ENCODE measurements at places on chromosomes 6 and 20.

DNA sequence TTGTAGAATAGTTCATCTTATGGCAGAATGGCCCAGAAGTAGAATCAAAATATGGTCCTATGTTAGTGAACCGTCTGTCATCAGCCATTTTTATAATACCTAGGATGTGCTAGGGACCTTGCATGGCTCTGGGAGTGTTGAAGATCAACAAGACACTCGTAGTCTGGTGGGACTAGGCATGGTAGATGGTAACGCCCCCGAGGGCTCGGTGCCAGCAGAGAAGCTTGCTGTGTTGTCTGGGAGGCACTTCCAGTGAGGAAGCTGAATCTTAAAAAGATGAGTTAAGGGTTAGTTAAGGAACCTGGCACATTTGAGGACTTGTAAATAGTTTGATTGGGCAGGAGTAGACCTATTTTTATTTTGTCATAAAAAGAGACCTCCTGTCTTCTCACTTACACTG, 82.4 kb downstream of the MAP3K4 start:
- DNase-seq, result no peak

GRCh38 chr20:44769481-44769863, 23.8 kb downstream of the KCNK15 start:
- no peak for DNase-seq

- DNase-seq, result no peak
These were observed 96.4 kb downstream of the CFAP61 start for GRCh38 chr20:20148779-20149178.

DNA sequence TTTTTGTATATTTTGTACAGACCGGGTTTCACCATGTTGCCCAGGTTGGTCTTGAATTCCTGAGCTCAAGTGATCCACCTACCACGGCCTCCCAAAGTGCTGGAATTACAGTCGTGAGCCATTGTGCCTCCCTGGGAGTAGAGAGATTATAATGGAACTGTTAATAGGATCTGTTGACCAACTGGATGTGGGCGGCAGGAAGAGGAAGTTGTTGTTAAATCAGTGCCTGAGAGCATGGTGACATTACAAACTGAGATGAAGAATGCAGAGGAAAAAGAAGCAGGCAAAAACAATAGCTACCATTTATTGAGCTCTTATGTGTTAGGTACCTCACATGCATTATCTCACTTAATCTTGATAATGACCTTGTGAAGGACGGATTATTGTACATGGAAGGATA, 9.2 kb upstream of the L3MBTL3 start:
- DNase-seq, result no peak

DNA sequence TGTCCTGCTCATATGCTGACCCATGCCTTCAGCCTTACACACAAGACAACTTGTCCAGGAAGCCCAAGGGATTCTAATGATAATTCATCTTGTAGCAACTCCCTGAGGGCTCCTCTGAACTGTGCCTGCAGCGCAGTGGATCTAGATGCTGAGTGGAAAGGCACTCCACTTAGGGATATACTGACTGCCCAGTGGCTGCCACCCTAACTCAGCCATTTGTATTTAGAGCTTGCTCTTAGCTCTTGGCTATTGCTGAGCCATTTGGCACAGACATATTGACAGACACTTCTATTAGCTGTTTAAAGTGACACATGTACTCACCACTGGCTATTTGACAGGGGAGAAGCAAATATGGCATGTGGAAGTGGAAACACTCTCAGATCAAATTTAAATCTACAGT, 278.3 kb upstream of the SGK1 start:
- DNase-seq, result no peak

- DNase-seq, result no peak
These were observed 480.0 kb upstream of the JAG1 start for GRCh38 chr20:11153819-11154218.

DNA sequence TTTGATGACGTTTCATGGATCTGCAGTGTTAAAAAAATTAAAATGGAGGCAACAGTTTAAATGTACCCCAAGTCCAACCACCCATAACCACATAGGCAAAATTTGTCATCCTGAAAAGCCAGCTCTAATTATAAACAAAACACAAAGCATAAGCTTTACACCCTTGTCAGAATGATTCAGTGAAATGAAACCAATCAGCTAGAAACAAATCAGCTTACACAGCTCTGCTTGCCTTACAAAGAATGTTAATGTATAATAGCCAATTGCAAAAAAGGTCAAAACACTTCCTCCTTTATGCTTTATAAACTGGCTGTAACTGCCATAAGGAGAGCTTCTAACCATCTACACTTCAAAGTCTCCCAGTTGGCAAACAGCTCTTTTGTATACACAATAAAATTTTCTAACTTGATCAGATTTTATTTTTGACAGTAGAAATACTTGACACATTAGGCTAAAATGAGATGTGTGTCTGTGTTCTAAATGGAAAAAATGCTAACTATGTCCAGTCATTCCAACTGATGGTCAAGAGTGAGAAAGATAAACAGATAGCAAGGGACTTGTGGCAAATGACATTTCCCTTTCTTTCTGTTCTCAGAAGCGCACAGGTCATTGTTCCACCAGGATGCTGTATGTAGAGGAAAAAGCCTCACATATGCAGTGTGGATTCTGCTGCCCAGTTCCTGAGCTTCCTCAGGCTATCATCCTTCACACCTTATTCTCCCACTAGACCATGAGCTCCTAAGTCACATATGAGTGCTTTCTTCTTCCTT, 344.3 kb upstream of the ID4 start:
- DNase-seq, result no peak

DNA sequence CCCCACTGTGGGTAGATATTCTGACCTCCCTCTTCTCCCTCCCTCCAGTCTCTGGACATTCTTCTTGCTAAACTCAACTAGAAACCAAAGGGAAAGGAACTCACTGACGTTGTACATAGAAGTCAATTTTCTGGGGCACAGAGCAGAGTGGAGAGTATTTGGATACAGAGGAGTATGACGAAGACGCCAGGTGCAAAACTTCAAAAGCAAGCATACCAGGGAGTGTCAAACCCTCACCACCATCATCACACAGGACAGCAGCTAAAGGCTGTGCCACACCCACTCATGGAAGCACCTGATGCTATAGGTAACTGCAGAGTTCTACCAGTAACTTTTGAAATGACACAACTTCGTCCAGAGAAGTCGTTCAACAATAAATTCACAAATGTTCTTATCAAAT, 64.8 kb downstream of the FYN start:
- DNase-seq, result no peak

GRCh38 chr6:30948811-30949210, 8.0 kb downstream of the MUCL3 start:
- no peak for DNase-seq

DNA sequence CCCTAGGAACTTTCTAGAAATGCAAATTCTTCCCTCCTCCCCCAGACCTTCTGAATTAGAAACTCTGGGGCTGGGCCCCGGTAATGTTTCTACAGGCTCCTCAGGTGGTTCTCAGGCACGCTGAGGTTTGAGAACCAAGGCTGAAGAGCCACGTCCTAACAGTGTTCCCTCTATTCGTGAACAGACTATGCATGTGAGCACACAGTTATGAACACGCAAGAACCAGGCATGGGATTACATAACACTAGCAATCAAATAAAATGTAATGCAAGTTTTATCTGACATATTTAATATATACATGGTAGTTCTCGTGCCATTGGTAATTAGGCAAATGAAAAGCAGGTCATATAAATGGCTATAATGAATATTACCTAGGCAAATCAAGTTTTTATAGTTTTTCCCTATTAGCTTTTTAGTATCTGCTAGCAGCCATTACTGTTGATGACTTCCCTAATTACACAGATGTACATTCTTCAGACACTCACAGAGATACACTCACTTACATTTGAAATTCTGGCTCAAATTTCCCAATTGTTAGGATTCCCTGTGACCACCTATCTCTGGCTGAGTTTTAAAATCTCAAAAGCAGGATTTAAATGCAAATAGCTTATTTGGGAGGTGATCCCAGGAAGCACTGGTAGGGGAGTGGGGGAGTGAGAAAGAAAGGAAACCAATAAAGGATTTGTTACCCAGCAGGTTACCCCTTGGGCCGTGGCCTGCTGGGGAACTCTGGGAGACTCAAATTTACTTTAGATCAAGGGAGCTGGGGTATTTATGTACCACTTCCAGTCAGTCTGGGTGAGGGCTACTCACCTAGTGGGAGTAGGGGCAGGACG, 104.1 kb downstream of the TCP11 start:
- no peak for DNase-seq

- DNase-seq, result no peak
These were observed 89.8 kb upstream of the UST start for GRCh38 chr6:148657048-148657447.

All from activated CD8-positive, alpha-beta memory T cell treated with anti-CD3 and anti-CD28 coated beads for 1 hour (primary cell).